ENCODE measurements at places on chromosomes 2 and 18.

GRCh38 chr18:74226156-74226555 is 65.6 kb downstream of the CYB5A start:
- no peak for DNase-seq

GRCh38 chr2:235981631-235982030 is 186.6 kb downstream of the GBX2 start:
- no peak for DNase-seq

- DNase-seq, result no peak
Measured at GRCh38 chr18:61607867-61608266, 274.6 kb downstream of the CDH20 start.

GRCh38 chr2:108229875-108230274 is 9.9 kb upstream of the SULT1C3 start:
- no peak for DNase-seq

- DNase-seq, result no peak
Measured at GRCh38 chr2:209322905-209323512, 100.8 kb upstream of the MAP2 start.

GRCh38 chr2:128775914-128776285 is 457.2 kb upstream of the HS6ST1 start:
- DNase-seq, result no peak

DNA sequence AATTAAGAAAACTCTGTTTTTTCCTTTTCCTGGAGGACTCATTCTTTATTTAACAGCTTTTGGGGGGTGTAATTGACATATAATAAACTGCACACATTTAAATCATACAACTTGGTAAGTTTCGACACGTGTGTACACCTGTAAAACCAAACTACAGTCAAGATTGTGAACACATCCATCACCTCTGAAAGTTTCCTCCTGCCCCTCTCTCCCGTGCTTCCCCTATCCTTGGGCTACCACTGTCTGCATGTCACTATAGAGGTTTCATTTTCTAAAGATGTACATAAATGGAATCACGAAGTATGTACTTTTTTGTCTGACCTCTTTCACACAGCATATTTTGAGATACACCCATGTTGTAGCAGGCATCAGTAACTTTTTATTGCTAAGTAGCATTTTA is 100.0 kb downstream of the BIN1 start:
- no peak for DNase-seq

- no peak for DNase-seq
Measured at GRCh38 chr2:14516844-14517243, 115.7 kb upstream of the LRATD1 start.

GRCh38 chr2:102253753-102254150 is 57.6 kb upstream of the IL1RL1 start:
- no peak for DNase-seq

DNA sequence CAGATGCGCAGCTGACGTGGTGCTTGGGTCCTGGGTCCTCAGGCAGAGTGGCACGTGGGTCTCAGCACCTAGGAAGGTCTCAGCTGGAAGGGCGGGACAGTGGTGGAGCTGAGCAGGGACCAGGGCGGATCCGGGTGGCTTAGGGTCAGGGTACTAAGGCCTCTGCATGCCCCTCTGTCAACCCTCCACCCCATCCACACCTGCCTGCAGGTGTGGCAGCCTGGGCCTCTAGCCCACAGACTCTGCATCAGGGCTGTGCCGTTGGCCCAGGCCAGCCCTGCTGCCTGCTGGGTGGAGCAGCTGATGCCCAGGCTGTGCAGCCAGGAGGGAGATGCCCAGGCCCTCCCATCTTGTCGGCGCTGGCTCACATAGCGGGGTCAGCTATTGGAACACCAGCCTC is 24.6 kb upstream of the OTOS start:
- DNase-seq, result no peak
